Stimulated activated CD8-positive, alpha-beta memory T cell treated with anti-CD3 and anti-CD28 coated beads, Interleukin-4, amount 100 ng/mL, for 48 hours (primary cell): ENCODE measurements at places on chromosomes 12 and 14.

GRCh38 chr12:92208613-92209121 is 63.0 kb upstream of the BTG1 start:
- no peak for DNase-seq

- no peak for DNase-seq
Observed at GRCh38 chr12:27555925-27556778, 32.1 kb downstream of the PPFIBP1 start.

GRCh38 chr12:24256684-24257083 is 307.2 kb upstream of the SOX5 start:
- no peak for DNase-seq

- DNase-seq = no peak
Observed at GRCh38 chr14:69812711-69813110, 15.7 kb upstream of the SLC10A1 start.

DNA sequence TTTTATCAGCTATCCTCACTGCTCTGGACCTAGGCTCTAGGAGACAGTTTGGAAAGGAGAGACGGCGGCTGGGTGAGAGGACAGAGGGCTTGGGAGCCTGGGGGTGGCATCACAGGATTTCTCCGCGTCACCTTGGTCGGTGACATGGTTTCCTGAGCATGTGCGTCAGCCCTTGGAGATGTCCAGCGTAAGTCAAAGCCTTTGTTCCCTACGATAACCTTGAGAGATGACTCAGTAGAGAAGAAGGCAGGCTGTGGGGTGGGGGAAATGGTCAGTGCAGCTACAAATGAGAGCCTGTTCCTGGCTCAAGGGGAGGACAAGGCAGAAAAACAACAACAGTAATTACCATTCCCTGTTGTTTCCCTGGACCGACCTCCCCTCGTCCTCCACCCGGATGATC is 90.2 kb upstream of the TBX3 start:
- no peak for DNase-seq
